ENCODE measurements at places on chromosomes 12 and 14.

- no peak for DNase-seq
Measured at GRCh38 chr12:90630006-90630405, 325.0 kb downstream of the CCER1 start.

- no peak for DNase-seq
Measured at GRCh38 chr12:99549651-99550050, 97.9 kb upstream of the GARIN6 start.

GRCh38 chr12:57235728-57236131, 6.2 kb downstream of the SHMT2 start:
- DNase-seq, result no peak

- peak; percentile 5 for DNase-seq
Measured at GRCh38 chr12:68745376-68745903, 536 bp upstream of the SLC35E3 start.

DNA sequence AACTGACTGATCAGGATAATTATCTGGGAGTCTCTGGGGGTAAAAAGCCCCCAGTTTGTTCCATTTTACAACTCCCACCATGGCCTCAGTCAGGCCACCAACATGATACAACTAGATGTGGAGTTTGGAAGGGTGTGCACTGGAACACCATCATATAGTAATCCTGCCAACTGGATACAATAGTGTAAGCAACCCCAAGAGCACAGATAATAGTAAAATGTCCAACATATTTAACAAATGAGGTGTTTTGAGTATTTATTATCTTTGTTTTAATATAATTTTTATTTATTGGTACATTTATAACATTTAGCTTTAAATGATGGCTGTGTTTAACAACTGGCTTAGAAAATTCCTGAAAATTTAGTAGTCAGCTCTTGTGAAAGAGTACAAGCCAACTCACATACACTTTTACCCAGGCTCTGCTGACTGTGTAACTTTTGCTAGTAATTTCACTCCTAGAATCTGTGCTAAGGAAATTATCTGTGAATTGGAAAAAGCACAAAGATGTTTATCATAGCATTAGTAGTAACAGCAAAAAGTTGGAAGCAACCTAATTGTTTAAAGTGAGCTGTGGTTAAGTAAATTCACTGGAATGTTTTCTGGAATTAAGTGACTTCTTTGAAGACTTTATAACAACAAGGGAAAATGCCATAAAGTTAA, 196.8 kb downstream of the RAD51B start:
- no peak for DNase-seq
